ENCODE measurements at places on chromosomes 6 and 20. TPM values are rescaled to one million over a fixed set of nuclear protein-coding genes. Genes with fewer than 3 reads are reported as not detected.

The TRIM10 gene
- 4.3 TPM for total RNA-seq

The SLPI gene
- total RNA-seq = 2.4 TPM

The TMEM217 gene
- 3.4 TPM for total RNA-seq

The HAO1 gene
- total RNA-seq = not detected

The CST5 gene
- not detected for total RNA-seq

The TMC2 gene
- 1.4 TPM for total RNA-seq

The OR2H1 gene
- total RNA-seq = 1.2 TPM

The OVOL2 gene
- total RNA-seq = not detected

The LY86 gene
- total RNA-seq = 2.2 TPM

The MYMX gene
- total RNA-seq = not detected

The ANKRD66 gene
- 9.4 TPM for total RNA-seq

The PDE10A gene
- 15.4 TPM for total RNA-seq

The MEI4 gene
- total RNA-seq = 3.4 TPM

The TDRD6 gene
- total RNA-seq = 6.7 TPM

The SASH1 gene
- 63.8 TPM for total RNA-seq

The MCCD1 gene
- total RNA-seq = not detected

The CCDC170 gene
- 1.4 TPM for total RNA-seq

The CLIC5 gene
- 3.6 TPM for total RNA-seq

The MYL9 gene
- 46.5 TPM for total RNA-seq

The OPRM1 gene
- total RNA-seq = 21.9 TPM

The POLR3F gene
- 16.9 TPM for total RNA-seq

The CNBD2 gene
- 0.48 TPM for total RNA-seq

The SLC22A7 gene
- total RNA-seq = not detected

The SPATA25 gene
- 3.6 TPM for total RNA-seq

The C6orf52 gene
- not detected for total RNA-seq

The SPATA2 gene
- total RNA-seq = 0.96 TPM

The DEF6 gene
- total RNA-seq = 8.9 TPM

The RRAGD gene
- total RNA-seq = 9.6 TPM

The WFDC12 gene
- not detected for total RNA-seq

The WFDC10B gene
- not detected for total RNA-seq

The KCNK16 gene
- not detected for total RNA-seq

The GPLD1 gene
- not detected for total RNA-seq

The PRL gene
- 0.48 TPM for total RNA-seq

The LCA5 gene
- 21.2 TPM for total RNA-seq

The DSP gene
- 74.9 TPM for total RNA-seq

The KIF25 gene
- not detected for total RNA-seq

The NOTCH4 gene
- total RNA-seq = 6.7 TPM

The RAB44 gene
- total RNA-seq = not detected

The CMTR1 gene
- total RNA-seq = 38.3 TPM

The FRS3 gene
- total RNA-seq = not detected

The NDUFAF4 gene
- 41.4 TPM for total RNA-seq

The FUCA2 gene
- total RNA-seq = 18.5 TPM

The HLA-DRB1 gene
- 25.5 TPM for total RNA-seq

The TP53TG5 gene
- 32.0 TPM for total RNA-seq

The GSTA1 gene
- not detected for total RNA-seq

The PCMT1 gene
- 74.4 TPM for total RNA-seq

The THBS2 gene
- total RNA-seq = 238 TPM

The LRRN4 gene
- total RNA-seq = not detected

The KCNK15 gene
- total RNA-seq = 0.96 TPM

The FAXC gene
- 5.3 TPM for total RNA-seq

The KHDRBS2 gene
- 2.4 TPM for total RNA-seq

The CAP2 gene
- 32.0 TPM for total RNA-seq

The SLA2 gene
- not detected for total RNA-seq

The IER3 gene
- total RNA-seq = 70.1 TPM

The ZNF335 gene
- 13.7 TPM for total RNA-seq
